ENCODE measurements at places on chromosomes 13 and 19.

DNA sequence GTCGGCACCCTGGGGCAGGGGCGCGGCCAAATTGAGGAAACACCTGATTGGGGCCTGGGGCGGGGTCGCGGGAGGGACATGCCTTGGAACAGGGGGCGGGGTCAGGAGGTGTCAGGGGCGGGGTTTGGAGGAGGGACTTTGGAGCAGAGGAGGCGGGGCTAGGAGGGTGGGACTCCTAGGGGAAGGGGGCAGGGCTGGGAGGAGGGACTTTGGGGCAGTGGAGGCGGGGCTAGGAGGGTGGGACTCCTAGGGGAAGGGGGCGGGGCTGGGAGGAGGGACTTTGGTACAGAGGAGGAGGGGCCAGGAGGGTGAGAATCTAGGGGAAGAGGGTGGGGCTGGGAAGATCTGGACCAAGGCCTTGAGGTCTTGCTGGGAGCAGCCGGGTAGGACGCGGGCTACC, 21.9 kb downstream of the GRIN2D start:
- peak; percentile 65 for DNase-seq

GRCh38 chr19:50876456-50876855, 3.2 kb downstream of the KLK2 start:
- no peak for DNase-seq

GRCh38 chr13:94550062-94550738, 45.8 kb downstream of the TGDS start:
- DNase-seq, result peak; percentile 57

- peak; percentile 84 for DNase-seq
These were observed 899.8 kb upstream of the MIR17HG start for GRCh38 chr13:90447734-90448101.

- DNase-seq, result peak; percentile 19
These were observed 49.4 kb upstream of the TNFSF11 start for GRCh38 chr13:42524487-42525034.

DNA sequence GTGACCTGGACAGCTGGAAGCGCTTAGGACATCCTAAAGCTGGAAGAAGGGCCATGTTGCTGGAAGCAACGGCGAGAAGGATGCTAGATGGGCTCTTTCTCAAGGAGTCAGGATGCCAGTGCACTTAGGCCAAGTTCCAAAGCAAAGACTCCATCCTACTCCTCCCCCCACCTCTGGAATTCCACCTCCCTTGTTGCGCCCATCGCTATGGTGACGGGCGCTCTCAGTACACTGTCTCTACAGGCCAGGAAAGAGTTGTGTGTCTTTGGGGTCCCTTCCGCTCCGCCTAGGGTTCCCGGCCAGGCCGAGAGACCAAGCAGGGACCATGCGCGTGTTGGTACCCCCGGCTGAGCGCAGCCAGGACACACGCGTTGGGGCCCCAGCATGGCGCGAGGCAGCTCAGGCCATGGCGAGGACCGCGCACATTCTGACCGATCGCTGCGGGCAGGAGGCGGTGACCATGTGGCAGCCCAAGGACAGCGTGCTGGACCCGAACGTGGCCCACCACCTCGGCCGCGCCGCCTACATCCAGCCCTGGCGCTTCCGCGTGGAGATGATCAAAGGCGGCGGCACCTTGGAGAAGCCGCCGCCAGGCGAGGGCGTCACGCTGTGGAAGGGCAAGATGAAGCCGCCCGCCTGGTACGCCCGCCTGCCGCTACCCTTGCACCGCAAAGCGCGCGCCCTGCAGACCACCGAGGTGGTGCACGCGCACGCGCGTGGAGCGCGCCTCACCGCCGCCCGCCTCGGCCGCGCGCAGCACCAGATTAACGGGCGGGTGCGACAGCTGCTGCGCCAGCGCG, 31.0 kb upstream of the SLC1A6 start:
- no peak for DNase-seq

GRCh38 chr13:113819731-113820715, 43.9 kb downstream of the GAS6 start:
- no peak for DNase-seq
